ENCODE measurements at places on chromosomes 11 and 22.

- no peak for DNase-seq
Observed at GRCh38 chr11:19173964-19174638, 27.7 kb downstream of the CSRP3 start.

DNA sequence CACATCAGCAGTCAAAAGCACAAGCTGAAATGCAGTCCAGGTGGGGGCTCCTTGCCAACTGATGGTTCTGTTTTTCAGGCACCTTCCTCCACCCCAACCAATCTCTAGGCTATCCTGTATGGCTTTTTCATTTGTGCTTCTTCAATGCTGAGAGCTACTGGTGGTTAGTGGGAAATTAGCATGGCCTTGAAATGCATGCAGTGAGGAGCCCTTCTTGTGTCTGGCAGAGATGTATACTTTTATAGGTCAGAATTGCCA lies 167.4 kb downstream of the NAV2 start:
- peak; percentile 86 for DNase-seq

GRCh38 chr22:45452565-45453379 lies 39.3 kb downstream of the RIBC2 start:
- no peak for DNase-seq

GRCh38 chr22:32518381-32518780 lies 43.8 kb downstream of the FBXO7 start:
- no peak for DNase-seq

DNA sequence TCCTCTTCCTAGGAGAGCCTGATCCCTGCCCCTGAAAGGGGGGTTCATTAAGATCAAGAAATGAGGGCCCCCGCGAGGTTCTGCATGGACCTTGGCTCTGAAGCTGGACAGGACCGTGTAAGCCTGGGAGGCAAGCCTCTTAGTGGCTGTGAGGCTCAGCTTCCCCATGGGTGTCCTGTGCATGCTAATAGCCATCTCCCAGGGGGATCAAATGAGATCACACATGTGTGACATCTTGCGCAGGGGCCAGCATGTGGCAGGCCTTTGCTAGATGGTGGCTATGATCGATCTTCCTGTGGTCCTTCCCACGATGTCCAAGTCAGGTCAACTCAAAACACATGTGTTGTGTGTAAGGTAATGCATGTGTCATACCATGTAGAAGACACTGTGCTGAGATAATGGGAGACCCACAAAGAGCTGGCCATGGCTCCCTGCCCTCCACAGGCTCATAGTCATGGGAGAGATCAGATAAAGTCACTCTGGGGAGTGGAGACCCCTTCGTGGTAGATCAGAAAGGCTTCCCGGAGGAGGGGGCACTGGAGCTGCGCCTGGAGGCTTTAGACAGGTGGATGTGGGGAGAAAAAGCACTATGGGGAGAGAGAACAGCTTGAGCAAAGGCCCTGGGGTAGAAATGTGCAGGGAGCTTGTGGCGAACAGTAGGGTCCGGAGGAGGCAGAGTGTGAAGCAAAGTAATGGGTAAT lies 3.7 kb downstream of the RAC2 start:
- DNase-seq: no peak

DNA sequence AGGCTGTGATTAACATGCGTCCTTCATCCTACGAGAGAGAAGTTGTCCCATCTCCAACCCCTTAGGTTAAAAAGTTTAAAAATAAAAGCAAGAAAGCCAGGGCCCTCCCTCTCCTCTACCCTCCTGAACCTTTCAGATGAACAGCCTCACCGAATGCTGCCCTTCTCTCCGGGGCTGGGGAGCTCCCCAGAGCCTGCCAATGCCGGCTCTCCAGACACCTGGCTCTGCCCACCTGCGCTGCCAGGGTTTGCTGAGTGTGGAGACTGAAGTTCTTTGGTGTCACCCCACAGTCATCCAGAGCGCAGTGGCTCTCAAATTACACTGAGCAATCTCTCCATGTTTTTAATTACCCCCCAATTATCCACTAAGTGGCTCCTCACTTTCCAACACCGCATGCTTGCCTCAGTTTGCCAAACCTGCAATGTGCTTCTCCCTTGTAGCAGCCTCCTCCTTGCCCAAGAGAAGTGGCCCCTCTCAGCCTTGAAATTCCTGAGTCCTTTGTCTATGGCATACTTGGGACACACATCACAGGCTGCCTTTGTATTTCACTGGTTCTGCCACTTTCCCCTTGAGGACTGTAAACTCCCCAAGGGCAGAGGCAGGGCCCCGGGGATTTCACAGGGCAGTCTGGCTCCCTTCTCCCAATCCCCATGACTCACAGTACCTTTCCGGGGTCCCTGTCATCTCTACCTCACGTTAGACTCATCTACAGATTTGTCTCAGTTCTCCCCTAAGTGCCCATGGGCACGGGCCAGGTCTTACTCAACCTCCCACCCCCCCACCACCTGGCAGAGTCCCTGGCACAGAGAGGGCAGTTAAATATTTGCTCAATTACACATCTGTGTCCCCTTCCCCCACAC lies 2.0 kb downstream of the MYH9 start:
- DNase-seq: peak; percentile 92
